GM04503 (cell line): ENCODE measurements at places on chromosomes 12 and 14.

- no peak for DNase-seq
These were observed 91.0 kb downstream of the VRK1 start for GRCh38 chr14:96888158-96888557.

DNA sequence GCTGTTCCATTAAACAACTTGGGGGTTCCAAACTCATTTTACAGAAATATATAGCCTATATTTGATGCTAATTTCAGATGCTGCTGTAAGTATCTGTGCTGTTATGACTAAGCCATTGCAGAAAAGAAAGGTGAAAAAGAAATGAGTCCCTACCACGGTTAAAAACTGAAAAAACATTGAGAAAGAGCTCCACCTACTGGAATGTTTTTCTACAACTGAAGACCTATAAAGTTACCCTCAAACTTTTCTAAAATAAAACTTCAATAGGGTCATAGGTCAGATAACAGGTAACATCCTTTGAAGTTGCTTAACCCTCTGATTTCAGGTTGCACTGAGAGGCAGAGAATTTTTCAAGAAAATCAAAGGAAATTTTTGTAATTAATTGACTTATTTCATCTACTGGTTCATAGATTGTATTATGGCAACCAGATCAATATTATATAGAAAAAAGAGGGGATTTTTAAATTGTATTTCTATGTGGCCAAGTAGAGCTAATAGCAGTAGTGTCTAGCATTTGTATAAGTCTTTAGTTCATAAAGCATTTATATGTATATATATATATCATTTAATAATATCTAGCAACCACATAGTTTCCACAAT, 279.9 kb downstream of the RPS29 start:
- no peak for DNase-seq

GRCh38 chr12:118714051-118714460, 267.3 kb upstream of the SRRM4 start:
- DNase-seq: no peak

- no peak for DNase-seq
These were observed 52.4 kb downstream of the DICER1 start for GRCh38 chr14:95104911-95105310.

- DNase-seq: no peak
These were observed 4.8 kb upstream of the AEBP2 start for GRCh38 chr12:19434538-19434937.

DNA sequence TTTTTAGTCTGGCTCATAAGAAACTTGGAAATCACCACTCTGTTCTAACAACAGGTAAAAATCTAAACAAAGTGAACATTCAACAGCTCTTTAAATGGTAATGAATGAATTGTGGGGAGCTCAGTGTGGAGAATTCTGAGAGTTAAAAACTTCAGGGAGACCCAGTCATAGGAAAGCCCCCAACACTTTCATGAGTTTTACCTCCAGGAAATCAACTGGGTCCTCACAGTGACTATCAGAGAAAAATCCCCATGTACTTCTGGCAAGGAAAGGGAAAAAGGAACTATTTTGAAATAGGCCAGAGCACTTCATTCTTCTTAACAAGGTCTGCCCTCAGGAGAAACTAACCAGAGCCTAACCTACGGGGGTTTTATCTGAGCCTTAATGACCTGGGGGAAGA, 134.7 kb downstream of the CMAS start:
- no peak for DNase-seq
